ENCODE measurements at places on chromosomes 3 and 15. TPM values are rescaled to one million over a fixed set of nuclear protein-coding genes. Genes with fewer than 3 reads are reported as not detected.

Gene CDHR4
- total RNA-seq, result not detected

Gene ECE2
- total RNA-seq, result 1.7 TPM

Gene GHSR
- total RNA-seq, result not detected

Gene SI
- total RNA-seq, result not detected

Gene FOXB1
- total RNA-seq, result not detected

Gene KLHL18
- total RNA-seq, result 10.1 TPM

Gene PARP15
- total RNA-seq, result 5.9 TPM

Gene MGLL
- 35.6 TPM for total RNA-seq

Gene GNAT1
- not detected for total RNA-seq

Gene PLXNB1
- 257 TPM for total RNA-seq

Gene SCAMP5
- 6.6 TPM for total RNA-seq

Gene FAM174B
- total RNA-seq, result 4.9 TPM

All from vagina (tissue), 2 donors.